ENCODE measurements at places on chromosomes 2 and 18.

DNA sequence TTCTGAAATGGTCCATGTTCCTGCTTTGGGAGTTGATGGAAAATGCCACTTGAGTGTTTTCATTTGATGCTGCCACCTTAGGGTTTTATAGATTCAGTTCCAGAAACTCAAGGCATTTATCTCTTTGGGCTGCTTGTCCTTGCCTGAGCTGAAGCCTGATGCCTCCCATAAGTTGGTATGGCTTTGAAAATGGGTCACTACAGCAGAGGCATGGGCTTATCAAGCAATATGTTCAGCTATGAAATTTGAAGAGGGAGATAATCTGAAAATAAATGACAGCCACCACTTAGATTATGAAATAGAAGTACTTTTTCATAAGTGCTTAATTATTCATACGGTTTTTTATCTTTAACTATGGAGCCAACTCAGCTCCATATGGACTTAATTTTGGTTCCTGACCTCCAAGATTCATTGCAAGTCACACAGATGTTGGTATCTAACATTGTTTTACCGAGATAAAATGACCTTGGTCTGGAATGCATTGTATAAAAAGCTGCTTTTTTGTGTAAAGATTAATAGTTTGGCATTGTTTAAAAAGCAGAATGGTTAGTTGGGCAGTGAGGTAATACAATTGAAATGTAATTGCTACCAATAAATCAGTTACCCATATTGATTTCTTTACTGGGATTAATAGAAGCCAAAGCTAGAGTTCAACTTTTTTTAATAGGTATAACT lies 4.5 kb downstream of the SLC14A1 start:
- peak; percentile 74 for DNase-seq

DNA sequence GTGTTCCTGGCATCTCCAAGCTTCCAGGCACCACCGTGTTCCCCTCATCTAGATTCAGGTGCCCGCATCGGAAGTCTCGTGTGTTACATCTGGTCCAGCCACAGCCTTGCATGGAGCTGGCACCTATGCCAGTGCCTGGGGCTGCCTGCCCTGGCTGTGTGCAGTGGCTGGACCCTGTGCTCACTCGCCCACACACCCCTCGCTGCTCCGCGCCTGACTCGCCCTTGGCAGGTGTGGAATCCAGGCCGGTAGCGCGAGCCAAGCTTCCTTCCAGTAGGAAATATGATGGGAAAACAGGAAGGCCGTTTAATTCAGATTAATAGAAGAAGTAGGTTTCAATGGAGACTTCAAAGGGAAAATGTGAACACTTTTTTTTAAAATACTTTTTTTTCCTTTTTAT lies 78.0 kb downstream of the PTPN4 start:
- DNase-seq: no peak

- DNase-seq: peak; percentile 18
Observed at GRCh38 chr2:25042321-25043240, 705 bp downstream of the EFR3B start.

DNA sequence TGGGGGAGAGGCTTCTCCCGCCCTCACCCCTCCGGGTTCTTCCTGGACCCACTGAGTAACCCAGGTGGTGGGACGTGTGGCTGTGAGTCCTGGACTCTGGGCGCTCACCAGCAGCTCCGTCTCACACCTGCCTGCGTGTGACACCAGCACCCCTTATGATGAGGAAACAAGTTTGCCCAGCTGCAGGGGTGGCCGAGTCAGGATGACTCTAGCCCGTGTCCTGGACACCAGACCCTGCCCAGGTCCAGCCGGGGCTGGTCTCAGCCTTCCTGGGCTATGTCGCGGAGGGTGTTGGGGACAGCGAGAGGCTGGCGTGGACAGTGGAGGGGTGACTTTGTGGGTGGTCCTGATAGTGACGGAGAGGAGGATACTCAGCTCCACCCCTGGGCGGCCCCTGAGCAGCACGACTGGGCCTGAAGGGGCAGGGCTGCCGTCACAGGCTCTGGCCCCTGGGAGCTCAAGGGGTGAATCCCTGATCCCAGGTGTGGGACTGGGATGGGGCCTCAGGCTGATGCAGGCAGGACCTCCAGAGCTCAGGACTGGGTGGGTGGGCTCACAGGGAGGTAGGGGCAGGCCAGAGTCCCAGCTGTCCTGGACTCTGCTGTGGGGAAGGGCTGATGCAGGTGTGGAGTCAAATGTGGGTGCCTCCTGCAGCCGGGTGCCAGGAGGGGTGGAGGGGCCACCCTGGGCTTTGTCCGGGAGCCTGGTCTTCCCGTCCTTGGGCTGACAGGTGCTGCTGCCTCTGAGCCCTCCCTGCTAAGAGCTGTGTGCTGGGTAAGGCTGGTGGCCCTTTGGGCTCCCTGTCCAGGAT lies 3.7 kb downstream of the GPR35 start:
- no peak for DNase-seq

- peak; percentile 49 for DNase-seq
Observed at GRCh38 chr2:218006741-218007140, 3.9 kb upstream of the TNS1 start.

- DNase-seq: peak; percentile 89
Observed at GRCh38 chr2:159106109-159106508, 137.7 kb downstream of the TANC1 start.

GRCh38 chr2:177246000-177246399 lies 18.5 kb downstream of the NFE2L2 start:
- DNase-seq: no peak

DNA sequence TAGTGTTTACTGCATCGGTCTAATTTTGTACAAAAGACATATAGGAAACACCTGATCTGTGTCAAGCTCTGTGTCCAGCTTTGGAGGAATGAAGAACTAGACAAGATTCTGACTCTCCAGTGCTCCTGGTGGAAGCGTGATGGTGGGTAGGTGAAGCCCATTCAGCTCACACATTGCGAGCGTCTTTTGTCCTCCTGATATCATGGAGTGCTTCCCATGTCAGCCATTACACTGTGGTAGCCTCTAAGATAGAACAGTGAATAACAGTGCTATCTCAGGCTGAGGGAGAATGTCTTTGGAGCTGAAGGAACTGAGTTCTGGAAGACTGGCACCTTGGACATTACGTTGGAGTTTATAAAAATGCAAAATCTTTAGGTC lies 350.2 kb downstream of the CYRIA start:
- no peak for DNase-seq

GRCh38 chr2:234952270-234953115 lies 676 bp downstream of the SH3BP4 start:
- DNase-seq: no peak

DNA sequence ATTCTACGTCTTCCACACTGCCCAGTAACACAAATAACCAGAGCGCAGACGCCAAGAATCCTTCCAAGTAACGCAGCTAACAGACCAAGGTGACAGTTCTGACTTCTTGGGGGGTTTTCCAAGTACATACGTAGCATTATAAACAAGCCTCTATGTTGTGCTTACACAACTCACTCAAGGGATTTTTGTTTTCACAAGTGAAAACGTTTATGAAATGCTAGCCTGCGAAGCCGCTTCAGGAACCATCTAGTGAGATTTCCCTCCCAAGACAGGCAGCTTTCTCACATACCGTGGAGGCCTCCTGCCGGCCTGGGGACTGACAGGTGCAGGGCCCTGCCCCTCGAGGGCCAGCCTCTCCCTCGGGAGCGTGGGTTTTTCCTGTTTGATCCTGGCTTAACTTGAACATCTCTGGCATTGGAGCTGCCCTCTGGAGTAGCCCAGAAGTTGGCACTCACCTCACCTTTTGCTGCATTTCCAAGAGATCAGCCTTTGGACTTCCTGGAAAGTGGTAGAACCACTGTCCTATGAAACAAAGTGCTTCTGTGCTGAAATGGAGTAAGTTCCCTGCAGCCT lies 151.1 kb downstream of the MBP start:
- no peak for DNase-seq

GRCh38 chr2:29281086-29281915 lies 166.1 kb downstream of the CLIP4 start:
- DNase-seq: peak; percentile 44

GRCh38 chr2:139963863-139964355 lies 1183.7 kb upstream of the NXPH2 start:
- DNase-seq: no peak

DNA sequence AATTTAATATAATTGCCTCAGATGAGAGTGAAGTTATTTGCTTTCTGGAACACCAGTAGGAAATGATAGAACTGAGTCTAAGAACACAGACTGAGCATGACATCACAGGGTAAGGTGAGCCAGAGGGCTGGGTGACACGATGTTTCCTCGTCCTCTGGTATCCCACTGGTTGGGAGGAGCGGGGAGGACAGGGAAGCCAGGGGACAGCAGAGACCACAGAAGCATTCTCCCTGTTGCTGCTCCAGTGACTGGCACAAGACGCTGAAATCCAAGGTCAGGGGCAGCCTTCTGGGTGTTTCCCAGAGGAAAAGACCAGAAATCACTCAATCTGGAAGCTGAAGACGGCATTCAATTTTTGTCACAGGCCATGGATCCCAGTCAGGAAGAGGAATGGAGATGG lies 363.4 kb upstream of the SOX11 start:
- DNase-seq: no peak

- no peak for DNase-seq
Observed at GRCh38 chr2:73235315-73236028, 1.4 kb downstream of the CCT7 start.

GRCh38 chr2:217070611-217071010 lies 210.7 kb upstream of the TNP1 start:
- DNase-seq: no peak

DNA sequence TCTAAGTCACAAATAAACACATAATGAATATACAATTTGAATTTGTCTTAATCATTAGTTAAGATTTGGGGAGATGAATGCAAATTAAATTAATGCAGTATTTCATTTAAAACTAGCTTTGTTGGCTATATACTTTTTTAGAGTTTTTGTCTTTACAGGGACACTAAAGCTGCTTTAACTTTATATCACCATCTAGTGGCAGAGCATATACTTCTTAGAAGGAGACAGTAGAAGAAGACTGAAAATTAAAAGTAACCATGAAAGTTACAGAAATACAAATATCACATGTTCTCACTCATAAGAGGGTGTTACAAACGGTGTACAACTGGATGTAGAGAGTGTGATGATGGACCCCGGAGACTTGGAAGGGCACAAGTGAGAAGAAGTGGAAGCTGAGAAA lies 268.3 kb upstream of the NETO1 start:
- DNase-seq: no peak

GRCh38 chr2:111908578-111908977 lies 10.2 kb downstream of the MERTK start:
- DNase-seq: no peak

- no peak for DNase-seq
Observed at GRCh38 chr2:167289651-167290410, 401.6 kb downstream of the XIRP2 start.

- DNase-seq: peak; percentile 46
Observed at GRCh38 chr2:233386382-233387041, 32.2 kb downstream of the DGKD start.

DNA sequence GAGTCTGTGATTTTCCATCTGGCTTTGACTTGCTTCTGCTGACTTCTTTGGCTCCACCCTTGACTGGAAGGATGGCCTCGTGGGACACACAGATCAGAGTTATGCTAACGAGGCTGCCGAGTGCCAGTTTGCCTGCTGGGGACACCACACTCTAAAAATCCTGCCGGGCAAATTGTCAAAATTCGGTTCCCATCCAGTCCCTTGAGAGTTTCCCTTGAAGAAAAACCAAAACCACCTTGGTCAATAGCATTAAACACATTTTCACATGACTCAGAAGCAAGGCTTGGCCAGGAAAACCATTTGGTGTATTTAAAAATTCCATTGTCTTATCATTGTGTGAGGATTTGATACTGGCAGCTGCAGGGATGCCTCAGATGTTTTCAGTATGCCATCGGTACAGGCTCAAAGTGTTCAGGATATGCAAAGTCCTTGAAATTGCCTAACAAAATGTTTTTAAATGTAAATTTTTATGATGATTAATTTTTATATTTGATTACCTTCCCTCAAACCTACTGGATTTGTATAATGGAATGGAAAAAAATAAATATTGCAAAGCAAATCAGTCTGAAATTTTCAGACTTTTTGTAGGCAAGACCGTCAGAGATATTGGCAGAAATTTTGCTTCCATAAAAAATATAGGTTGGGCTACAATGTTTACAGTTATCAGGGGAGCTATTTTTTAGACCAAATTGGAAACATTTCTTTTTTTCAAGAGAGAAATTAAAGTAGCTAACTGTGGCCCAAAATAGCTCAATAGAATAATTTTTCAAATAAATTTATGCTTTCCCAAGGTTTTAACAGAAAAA lies 41.6 kb downstream of the KCNE4 start:
- peak; percentile 88 for DNase-seq

- no peak for DNase-seq
Observed at GRCh38 chr18:12315490-12315889, 7.4 kb downstream of the TUBB6 start.

GRCh38 chr2:97951155-97951680 lies 44.5 kb downstream of the TMEM131 start:
- no peak for DNase-seq

DNA sequence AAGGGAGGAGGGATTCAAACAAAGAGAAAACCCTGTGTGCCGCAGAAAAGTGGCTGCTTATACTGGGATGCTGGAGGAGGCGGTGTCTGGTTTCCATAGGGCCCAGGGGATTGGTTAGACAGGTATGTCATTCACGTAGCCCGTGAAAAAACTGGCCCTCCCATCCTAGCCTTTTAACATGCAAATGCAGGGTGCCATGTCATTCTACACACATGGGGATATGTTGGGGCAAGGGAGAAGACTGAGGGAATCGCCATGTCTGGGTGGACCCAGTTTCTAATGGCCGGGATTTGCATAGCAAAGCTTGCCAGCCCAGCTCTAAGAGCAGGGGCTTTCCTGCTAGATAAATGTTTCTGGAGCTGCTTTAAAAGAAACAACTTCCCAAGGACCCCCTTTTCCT lies 8.2 kb upstream of the RNU2-63P start:
- no peak for DNase-seq

GRCh38 chr2:162888652-162889051 lies 50.1 kb upstream of the KCNH7 start:
- DNase-seq: no peak

DNA sequence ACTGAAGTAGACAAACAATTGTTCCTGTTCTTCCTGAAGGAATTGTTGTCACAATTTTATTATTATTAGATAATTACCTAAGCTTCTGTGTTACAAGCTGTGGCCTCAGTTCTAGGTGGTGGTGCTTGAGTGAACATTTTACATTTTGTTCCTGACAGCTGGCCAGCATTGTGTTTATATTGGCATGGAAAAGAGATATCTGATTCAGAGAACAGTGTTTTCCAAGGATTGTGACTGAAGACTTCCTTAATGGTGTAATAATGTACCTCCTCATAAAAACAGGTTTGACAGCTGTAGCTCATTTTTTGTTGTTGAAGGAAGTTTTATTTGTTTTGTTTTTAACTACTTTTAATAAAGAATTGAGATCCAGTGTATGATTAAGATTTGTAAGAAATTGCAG lies 95.2 kb downstream of the EPB41L5 start:
- DNase-seq: peak; percentile 72

Measured in fibroblast of skin of right quadriceps (primary cell).